GF-D8 (cell line): ENCODE measurements at places on chromosomes 3 and 15.

GRCh38 chr15:25783607-25784540 is 79.3 kb downstream of the ATP10A start:
- no peak for DNase-seq

GRCh38 chr3:48014358-48014757 is 1.9 kb downstream of the MAP4 start:
- no peak for DNase-seq

DNA sequence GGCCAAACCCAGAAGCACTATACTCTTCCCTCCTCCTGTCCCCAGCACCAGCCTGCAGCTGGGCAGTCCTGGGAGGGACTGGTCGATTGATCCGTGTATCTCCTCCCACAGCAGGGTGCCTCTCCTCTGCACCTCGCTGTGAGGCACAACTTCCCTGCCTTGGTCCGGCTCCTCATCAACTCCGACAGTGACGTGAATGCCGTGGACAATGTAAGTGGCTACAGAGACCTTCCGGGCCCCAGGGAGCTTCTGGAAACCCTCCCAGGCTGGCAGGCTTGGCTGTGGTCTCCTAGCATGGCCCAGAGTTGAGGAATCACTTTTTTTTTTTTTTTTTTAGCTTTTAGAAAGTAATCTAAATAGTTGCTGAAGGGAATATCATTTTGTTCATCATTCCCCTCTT is 30.7 kb downstream of the ANKDD1A start:
- no peak for DNase-seq

DNA sequence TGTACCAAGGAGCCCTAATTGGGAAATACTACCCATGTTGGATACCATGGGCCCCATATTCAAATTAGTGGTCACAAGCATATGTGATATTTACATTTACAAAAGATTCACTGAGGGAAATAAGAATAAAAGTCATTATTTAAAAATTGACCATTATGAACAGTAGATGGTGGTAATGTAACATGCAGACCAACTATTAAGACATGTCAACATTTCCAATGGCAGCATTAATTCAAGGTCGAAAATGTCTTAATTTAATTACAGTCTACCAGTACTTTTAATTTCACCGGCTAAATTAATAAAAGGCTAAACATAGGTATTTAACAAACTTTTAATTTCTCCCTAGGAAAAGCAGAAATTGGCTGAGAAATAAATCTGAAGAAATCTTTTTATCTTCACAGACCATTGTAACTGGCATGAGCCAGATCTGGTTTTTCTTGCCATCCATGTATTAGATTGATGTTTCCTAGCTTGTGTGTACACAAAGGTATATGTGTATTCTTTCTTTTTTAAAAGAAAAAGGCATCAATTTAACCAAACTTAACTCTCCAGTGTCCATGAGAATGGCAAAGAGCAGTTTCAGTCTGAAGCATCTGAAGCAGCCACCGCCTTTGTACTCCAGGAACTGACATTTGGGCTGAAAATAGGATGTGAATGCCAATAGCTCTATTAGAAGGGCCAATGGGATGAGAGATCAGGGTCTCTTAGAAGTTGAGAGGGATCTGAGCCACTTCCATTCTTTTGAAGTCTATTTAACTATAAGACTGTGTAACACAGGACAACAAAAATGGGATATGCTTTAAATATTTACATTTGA is 26.6 kb downstream of the NEK11 start:
- no peak for DNase-seq

- DNase-seq: peak; percentile 22
Observed at GRCh38 chr3:27666272-27666671, 55.9 kb downstream of the EOMES start.

DNA sequence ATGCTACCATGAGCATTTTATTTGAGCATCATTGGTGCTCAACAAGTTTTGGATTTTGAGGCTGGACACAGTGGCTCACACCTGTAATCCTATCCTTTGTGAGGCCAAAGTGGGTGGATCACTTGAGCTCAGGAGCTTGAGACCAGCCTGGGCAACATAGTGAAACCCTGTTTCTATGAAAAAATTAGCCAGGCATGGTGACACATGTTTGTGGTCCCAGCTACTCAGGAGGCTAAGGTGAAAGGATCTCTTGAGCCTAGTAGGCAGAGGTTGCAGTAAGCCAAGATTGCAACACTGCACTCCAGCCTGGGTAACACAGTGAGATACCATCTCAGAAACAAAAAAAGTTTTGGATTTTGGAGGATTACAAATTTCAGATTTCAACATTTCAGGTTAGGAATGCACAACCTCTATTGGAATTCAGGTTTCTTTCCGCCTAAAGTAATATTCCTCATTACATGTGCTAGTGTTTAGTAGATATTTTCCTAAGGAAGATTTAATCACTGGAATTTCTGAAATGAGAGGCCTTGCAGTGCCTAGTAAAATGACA is 27.6 kb downstream of the CNOT10 start:
- no peak for DNase-seq

DNA sequence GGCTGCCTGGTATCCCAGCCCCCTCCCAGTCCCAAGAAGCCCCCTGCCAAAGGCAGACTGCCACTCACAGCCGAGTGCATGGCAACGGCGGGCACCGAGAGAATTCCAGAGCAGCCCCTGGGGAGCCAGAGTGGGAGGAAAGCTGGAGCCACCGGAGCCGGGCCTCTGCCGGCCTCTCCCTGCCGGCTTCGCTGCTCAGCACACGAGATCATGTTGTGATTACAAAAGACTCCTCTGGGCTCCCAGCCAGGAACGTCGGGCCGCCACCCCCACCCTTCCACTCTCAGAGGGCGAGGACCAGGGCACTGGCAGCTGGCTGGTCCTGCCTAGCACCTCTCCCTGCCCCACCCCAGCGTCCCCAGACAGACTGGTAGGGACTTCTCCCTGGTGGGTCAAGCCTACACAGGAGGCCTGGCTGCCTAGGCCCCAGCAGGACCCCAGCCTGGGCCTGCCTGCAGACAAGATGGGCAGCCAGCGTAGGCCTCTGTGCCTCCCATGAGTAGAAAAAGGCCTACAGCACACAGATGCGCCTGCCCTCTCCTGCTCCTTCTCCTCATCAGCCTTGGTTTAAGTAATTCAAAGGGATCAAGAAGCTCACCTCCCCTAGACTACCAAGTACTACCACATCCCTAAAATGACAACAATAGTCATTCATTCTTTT is at the start of gene CCDC9B:
Gene CCDC9B (minus strand): TSS at position 200 of the 661 bp plus-strand sequence. CDS start 120 bp downstream, at position 80.
- DNase-seq: no peak
